ENCODE measurements at places on chromosomes 13 and 19.

DNA sequence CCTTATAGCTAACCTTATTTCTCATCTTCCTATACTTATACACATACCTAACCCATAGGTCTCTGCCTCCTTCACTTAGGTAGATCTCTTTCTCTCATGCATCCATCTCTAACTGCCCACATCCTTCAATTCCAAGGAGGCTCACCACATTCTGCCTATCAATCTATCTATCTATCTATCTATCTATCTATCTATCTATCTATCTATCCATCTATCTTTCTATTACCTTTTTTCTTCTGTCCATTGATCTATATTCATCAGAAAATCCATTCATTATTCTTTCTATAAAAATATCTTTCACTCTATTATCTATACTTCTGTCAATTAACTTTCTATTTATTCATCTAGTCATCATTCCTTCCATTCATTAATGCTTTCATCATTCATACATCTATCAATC is 11.1 kb upstream of the CYP2A7 start:
- DNase-seq, result no peak

- peak; percentile 25 for DNase-seq
Observed at GRCh38 chr19:5621945-5622464, 571 bp downstream of the SAFB2 start.

DNA sequence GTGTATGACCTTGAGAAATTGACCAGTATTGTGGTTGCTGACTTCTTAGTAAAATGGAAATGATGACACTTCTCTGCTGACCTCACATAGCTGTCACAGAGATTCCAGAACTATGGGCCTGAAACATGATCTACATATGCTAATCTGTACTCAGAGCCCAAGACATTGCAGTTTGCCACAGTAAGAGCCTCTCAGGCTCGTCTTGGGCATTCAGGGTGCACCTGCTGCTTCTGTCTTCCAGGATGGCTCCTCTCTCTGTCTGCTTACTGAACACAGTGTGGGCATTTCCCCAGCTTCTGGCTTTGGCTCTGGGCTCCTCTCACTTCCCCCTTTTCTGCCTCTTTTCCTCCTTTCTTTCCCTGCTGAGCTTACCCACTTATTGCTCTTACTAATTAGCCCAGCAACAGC is 22.3 kb upstream of the SLC46A3 start:
- DNase-seq, result no peak

- DNase-seq, result no peak
Observed at GRCh38 chr13:103894626-103895025, 828.4 kb upstream of the SLC10A2 start.

GRCh38 chr19:47749326-47749725 is 4.0 kb downstream of the NOP53 start:
- no peak for DNase-seq

DNA sequence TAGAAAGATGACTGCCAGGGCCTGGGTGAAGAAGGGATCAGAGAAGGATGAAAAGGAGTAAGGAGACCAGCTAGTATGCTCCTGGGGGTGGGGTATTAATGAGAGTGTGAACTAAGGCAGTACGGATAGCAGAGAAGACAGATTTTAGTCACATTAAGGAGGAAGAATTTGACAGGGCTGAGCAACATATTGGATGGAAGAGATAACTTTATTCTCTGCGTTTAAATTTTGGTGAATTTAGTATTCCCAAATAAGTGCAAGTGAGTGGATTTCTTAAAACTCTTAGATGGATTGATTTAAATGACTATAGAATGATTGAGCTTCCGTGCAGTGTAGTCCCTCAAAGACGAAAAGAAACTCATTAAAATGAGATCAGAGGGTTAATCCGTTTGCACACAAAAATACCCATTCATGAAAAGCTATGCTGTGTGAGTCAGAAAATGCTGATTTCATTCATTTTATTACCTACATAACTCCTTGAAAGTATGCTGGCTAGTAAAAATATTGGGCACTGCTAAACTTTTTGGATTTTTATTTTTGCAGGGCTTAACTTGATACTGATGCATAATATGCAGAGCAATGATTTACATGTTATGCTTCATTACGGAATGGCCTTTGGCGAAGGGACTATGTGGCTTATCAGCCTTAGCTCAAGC is 54.1 kb downstream of the WDFY2 start:
- DNase-seq, result no peak

Data from activated naive CD8-positive, alpha-beta T cell treated with anti-CD3 and anti-CD28 coated beads for 36 hours (primary cell).